ENCODE measurements at places on chromosomes 16 and 17. TPM values are rescaled to one million over a fixed set of nuclear protein-coding genes. Genes with fewer than 3 reads are reported as not detected.

Gene ALDH3A1
- total RNA-seq: 0.35 TPM

Gene ITGAL
- 1.1 TPM for total RNA-seq

Gene GAST
- not detected for total RNA-seq

Gene PIRT
- total RNA-seq: not detected

Gene CDRT4
- total RNA-seq: 8.3 TPM

Gene CCDC154
- 1.2 TPM for total RNA-seq

Gene TMC7
- 3.6 TPM for total RNA-seq

Gene CNGB1
- total RNA-seq: not detected

Gene ZNF668
- 13.5 TPM for total RNA-seq

Gene EZH1
- 24.1 TPM for total RNA-seq

Gene ATP6V0C
- total RNA-seq: 193 TPM

Gene AURKB
- 180 TPM for total RNA-seq

Gene DNAH2
- 0.34 TPM for total RNA-seq

Gene SLC6A2
- total RNA-seq: 0.20 TPM

Gene CDRT15
- total RNA-seq: not detected

Gene SYCE1L
- total RNA-seq: 7.0 TPM

Gene JUP
- total RNA-seq: 103 TPM

Gene NTN1
- total RNA-seq: 3.1 TPM

Gene TSPAN10
- total RNA-seq: 1.5 TPM

Gene CFDP1
- 102 TPM for total RNA-seq

Gene C16orf92
- total RNA-seq: not detected

Gene TMEM114
- total RNA-seq: 0.60 TPM

Gene PHOSPHO1
- 0.85 TPM for total RNA-seq

Gene GPR179
- 0.46 TPM for total RNA-seq

Gene KRT31
- not detected for total RNA-seq
